ENCODE measurements at places on chromosomes 2 and 18.

DNA sequence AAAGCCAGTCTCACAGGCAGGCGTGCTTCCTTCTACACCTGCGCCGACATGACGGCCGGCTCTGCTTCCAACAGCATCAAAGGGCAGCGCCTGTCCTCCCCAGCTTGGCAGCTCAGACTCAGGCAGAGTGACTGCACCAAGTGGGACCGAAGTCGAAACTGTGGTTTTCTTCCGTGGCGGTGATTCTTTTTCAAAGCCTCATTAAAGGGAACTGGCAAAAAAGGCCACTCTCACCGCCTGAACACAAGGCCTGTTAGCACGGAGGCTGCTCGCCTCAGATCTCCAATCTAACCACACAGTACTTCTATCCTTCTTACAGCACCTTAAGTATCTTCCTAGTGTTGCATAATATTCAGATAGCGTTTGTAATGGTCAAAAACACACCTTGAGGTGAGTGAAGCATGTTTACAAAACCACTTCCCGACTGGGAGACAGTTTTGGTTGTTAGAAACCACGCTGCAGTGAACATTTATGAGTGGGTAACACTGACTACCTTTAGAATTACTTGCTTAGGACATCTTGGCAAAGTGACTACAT, 236.4 kb downstream of the HDAC4 start:
- no peak for DNase-seq

DNA sequence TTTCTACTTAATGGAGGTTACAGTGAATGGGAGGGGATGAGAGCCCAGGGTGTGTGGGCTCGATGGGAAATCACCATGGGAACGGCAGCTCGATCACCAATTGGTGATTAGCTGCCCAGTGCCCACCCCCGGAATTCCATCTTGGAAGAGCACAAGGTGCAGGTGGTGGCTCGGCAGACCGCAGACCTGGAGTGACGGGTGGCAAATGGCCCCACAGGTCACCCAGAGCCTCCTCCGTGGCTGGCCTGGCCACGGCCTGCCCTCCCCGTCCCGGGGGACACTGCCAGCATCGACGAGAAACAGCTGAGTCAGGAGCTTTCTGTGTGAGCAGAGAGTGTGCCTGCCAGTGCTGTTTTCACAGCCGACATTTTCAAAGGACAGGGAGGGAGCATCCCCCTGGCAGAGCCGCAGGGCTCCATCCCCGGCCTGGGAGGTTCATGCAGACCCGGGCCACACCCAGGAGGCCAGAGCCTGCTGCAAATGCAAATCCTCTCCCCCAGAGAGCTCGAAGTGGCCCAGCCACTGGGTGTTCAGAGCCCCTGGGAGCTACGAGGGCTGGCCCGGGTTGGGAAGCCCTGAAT, 176.4 kb upstream of the MYT1L start:
- no peak for DNase-seq

DNA sequence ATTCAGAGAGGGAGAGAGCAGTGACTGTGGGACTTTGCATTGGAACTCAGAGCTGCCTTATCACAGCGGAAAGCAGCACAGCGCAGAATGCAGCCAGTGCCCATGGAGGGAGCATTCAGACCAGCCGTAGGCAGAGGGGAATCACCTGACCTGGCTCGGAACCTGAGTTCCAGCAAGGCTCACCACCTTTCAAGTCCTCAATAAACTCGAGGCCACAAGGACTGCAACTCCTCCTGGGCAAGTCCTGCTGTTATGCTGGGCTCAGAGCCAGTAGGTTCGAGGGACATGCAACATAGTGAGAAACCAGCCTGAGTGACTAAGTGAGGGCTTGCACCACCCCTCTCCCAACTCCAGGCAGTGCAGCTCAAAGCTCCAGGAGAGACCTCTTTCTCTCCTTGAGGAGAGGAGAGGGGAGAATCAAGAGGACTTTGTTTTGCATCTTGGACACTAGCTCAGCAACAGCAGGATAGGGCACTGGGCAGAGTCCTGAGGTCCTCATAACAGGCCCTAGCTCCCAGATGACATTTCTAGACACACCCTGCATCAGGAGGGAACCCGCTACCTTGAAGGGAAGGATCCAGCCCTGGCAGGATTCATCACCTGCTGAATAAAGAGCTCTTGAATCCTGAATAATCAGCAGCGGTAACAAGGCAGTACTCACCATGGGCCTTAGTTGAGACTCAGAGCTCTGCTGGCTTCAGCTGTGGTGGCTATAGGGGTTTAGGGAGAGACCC, 136.8 kb upstream of the OTOS start:
- peak; percentile 4 for DNase-seq

GRCh38 chr18:40624959-40625358, 1330.1 kb upstream of the PIK3C3 start:
- DNase-seq, result no peak

GRCh38 chr18:79546781-79547272, 132.8 kb upstream of the CTDP1 start:
- no peak for DNase-seq

DNA sequence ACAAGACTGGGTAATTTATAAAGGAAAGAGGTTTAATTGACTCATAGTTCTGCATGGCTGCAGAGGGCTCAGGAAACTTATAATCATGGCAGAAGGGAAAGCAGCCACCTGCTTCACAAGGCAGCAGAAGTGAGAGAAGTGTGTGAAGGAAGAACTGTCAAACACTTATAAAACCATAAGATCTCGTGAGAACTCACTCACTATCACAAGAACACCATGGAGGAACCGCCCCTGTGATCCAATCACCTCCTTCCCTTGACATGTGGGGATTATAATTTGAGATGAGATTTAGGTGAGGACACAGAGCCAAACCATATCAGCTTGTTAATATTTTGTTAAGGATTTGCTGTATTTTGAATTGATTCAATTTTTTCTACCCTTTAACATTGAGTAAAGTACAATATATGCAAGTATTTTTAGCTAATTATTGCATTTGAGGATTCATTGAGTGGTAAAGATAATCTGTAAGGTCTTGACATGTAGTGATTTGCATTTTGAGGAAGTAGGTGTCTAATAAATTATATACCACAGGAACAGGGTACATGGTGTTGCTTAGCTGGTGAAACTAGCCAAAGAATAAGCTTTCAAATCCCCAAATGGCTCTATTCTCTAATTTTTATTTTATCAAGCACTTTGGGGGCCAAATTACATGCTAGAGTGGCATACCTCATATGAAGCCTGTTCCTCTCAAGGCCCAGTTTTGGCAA, 3.9 kb upstream of the C2orf69 start:
- DNase-seq, result no peak

GRCh38 chr2:96264656-96265348, 995 bp downstream of the TMEM127 start:
- peak; percentile 30 for DNase-seq

DNA sequence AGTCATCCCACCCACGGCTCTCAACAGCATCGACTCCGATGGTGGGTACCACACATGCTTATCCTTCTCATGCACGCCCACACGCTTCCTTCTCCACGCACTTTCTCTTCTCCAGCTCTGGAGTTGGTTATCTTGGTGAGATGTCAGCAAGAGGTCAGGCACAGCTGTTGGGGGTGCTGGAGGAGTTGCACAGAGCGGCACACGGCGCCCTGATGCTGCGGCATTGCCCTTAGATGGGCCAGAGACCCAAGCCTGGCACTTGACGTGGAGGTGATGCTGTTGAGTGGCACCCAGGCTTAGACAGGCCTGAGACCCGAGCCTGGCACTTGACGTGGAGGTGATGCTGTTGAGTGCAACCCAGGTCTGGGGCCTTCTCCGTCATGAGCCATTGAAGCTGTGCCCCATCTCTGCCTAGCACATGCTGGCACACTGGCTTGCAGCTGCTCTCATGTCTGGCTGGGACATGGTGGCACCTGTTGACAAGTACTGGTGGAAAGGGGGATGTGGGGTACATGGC, 83.2 kb downstream of the DGKD start:
- no peak for DNase-seq
